NCI-H1048 (cell line): ENCODE measurements at places on chromosomes 16 and 17.

GRCh38 chr16:25177831-25178688 is 38.7 kb upstream of the AQP8 start:
- DNase-seq, result no peak

DNA sequence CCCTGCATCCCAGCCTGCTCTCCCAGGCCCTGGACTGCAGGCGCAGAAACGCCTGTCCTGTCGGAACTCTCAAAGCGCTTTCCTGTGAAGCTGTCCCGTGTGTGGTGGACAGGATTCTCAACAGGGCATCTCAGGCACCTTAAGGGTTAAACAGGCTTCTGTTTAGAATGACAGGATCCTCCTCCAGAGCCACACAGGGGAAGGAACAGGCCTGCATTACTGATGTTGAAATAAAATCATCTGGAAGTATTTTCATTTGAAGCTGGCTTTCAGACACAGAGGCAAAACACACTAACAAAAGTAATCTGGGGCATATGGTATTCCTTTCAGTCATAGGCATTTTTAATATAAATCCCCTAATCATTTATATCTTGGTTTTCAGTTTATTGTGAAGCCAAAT is 7.4 kb downstream of the HS3ST3A1 start:
- DNase-seq, result no peak

DNA sequence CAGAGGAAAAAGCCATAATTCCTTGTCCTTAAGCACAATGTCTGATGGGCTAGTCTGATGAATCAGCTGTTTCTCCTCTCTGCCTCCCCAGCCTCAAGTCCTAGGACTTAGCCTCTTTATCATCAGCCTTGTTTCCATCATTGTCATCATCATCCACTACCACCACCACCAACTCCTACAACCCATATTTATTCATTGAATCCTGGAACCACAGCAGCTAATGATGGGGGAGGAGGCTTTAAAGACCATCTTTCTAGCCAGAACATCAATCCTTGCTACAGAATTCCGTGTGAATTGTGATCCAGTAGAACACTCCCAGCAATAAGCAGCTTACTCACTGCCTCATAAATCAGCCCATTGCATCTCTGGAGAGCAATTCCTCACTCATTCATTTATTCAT is 97.6 kb upstream of the TMEM132E start:
- no peak for DNase-seq

- DNase-seq, result no peak
Observed at GRCh38 chr17:76104140-76104895, 731 bp upstream of the EXOC7 start.

DNA sequence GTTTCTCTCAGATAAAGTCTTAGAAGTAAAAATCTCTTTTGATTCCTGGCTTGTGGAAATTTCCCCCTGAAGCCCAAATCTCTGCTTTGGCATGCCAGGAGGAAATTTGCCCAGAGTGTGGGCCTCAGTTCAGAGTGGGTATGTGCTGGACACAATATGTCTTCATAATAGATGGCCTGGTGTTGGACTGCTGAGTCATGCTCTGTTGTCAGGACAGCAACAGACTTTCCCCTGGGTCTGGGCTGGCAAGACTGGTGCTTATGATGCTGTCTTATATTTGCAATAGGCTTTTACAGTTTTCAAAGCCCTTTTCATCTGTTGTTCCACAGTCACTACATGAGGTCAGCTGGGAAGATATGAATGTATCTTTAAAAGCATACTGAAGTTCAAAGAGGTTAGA is 57.0 kb downstream of the SHISA9 start:
- no peak for DNase-seq

DNA sequence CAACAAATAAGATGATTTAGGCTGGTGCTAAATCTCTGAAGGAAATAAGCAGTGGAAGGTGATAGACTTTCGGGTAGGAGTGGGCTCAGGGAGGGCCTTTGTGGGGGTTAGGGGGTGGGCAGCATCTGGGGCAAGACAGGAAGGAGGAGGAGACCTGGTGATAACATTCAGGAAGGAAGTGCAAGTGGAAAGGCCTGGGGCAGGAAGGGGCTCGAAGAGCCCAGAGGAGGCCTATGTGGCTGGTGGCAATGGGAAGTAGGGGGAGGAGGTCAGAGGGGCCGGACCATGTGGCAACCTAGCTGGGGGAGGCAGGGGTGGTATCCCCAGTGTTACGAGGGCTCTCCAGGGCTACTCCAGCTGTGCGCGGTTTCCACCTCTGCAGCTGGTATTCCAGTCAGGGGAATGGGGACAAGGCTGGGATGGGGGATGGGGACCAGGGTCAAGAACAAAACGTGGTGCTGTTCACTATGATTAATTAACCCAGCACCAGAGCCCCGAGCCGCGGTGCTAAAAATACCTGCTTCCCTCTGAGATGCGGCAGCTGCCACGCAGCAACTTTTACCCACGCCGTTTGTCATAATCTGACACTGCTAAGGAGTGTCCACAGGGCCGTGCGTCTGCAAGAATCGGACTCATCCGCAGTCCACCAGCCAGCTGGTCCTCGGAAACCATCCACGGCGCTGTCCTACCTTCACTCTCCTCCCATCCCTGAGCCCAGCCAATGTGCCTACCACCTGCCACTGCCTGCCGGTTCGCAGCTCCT is 5.2 kb upstream of the CCDC182 start:
- no peak for DNase-seq

GRCh38 chr16:4328782-4329775 is 13.2 kb downstream of the GLIS2 start:
- DNase-seq, result no peak

- DNase-seq, result no peak
Observed at GRCh38 chr17:67125417-67125816, 81.1 kb downstream of the CACNG1 start.

DNA sequence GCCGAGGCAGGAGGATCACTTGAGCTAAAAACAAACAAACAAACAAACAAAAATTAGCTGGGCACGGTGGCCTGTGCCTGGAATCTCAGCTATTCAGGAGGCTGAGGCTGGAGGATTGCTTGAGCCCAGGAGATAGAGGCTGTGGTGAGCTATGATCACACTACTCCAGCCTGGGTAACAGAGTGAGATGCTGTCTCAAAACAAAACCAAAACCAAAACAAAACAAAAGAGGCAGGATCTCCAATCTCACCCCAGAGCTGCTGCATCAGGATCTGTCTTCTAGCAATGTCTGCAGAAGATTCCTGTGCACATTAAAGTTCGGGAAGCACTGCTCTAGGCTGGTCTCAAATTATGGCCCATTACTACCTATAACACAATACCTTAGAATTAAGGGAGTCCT is 43.1 kb downstream of the MAP2K6 start:
- DNase-seq, result no peak

DNA sequence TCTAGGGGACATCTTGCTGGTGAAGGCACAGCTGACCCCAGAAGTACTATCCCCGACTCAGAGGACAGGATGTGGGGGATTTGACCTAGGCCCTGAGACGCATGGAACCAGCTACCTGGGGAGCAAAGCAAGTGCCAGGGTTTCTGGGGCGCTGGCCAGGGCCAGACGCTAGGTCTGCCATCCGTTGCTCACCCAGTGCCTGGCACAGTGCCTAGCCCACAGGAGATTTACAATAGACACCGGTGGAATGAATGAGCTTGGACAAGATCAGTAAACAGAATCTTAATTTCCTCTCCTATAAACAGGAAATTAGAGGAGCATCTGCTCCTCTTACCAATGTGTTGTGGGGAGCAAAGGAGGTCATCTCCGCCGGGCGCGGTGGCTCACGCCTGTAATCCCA is 5.0 kb downstream of the RPRML start:
- DNase-seq, result no peak

- no peak for DNase-seq
Observed at GRCh38 chr16:58882292-58882691, 148.2 kb upstream of the GOT2 start.

- no peak for DNase-seq
Observed at GRCh38 chr16:51147776-51148677, 3.0 kb downstream of the SALL1 start.

DNA sequence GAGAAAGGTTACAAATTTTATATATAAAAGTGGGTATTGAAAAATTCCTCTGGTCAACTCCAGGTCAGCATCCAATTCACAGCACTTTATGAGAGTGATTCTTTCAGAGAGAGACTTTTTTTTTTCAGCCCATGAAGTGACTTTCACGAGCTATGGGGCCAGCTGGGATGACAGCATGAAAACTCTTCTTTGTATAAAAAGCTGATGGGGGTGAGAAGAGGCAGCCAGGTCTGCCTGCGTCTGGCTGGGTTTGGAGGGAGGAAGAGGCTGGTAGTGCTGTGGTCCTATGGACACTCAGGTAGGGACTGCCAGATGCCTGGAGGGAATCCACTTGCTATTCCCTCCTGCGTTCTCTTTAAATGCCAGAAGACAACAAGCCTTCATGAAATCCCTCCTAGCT is 250.6 kb downstream of the UTP18 start:
- DNase-seq, result no peak

DNA sequence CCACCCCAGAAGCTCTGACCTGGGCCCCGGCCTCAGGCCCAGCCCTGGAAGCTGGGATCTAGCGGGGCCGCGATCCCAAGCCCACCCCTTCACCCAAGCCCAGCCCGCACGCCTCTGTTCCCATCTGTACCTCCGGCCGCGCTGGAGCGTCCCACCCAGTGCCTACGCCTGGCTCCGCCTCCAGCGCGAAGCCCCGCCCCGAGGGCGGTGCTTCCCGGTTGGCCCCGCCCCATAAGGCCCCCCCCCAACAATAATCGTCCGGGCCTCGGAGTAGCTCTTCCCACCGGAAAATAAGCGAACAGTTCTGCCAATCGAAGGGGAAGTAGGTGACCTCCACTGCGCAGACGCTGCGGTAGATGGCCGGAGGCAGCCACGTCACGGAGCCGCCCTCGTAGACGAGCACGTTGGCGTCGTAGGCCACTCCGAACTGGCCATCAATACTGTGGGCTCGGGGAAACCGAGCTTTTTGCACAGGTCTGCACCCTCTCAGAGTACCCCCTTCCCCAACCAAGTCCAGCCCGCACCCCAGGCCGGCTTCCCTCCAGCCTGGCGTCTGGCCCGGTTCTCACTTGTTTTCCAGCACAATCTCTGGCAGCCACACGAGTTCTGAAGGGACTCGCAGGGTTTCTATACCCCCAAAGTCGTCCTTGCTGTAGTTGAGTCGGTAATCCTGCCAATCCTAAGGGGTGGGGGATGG is 1.1 kb downstream of the CHRNE start:
- no peak for DNase-seq

DNA sequence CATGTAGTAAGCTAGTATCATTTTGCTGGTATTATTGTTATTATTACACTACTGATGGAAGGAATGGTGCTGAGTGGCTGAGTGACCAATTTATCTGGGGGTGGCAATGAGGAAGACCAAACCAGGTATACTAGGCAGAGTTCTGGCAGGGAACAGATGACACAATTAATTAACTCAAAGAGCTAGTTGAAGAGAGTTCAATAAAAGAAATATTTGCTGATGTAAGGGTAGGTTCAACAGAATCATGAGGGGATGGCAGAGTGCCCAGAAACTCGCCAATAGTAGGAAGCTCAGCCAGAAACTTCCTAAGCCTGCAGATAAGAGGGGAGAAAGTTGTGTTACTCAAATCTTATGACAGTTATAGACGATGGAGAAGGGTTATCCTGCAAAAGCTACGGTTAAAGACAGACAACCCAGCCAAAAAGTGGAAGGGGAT is 352.5 kb downstream of the KCNJ2 start:
- DNase-seq, result no peak

GRCh38 chr16:87052506-87052905 is 264.7 kb downstream of the C16orf95 start:
- no peak for DNase-seq

- DNase-seq, result no peak
Observed at GRCh38 chr17:78122216-78122930, 6.2 kb downstream of the TMC6 start.

- DNase-seq, result no peak
Observed at GRCh38 chr16:54434859-54435258, 148.3 kb upstream of the IRX3 start.

DNA sequence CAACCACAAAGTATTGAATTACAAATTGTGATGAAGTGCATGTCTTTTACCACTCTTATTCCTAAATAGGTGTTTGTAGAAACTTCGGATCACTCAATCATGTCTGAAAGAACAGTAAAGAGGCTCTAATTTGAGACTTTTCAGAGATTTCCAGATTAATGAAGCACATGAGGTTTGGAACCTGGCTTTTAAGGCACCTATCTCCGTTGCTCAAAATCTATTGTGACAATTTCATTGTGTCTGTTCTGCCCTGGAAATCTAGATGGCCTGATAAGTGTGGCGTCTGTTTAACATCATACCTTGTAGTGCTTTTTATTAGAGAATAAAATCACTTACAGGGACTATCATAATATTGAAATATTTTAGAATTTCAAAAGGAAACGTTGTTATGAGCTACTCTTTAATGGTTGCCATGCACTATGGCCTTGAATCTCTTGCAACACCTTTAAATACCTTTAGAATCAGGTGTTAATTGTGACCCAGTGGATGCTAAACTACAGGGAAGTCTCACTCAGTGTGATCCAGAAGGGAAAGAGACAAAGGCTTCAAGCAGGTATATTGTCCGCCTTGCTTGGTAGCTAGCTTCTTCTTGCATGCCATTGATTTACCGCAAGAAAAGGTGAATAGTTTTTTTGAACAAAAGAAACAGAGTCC is 210.3 kb downstream of the CNTNAP4 start:
- no peak for DNase-seq

DNA sequence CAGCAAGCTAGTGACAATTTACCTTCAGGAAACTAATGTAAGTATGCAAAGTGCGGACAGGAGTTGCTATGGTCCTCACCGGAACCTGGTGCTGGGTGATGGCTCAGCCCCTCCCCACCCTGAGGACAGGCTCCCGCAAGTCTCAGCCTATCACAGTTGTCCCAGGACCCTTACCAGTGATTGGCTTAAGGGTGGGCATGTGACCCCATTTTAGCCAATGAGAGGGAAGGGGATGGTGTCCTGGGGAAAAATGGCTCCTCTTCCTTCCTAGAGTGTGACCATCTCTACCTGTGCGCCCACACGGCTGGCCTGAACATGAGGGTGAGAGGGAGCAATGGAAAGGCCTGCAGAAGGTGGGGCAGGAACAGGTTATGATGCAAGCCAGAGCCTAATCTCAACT is 80.4 kb downstream of the C16orf78 start:
- no peak for DNase-seq

DNA sequence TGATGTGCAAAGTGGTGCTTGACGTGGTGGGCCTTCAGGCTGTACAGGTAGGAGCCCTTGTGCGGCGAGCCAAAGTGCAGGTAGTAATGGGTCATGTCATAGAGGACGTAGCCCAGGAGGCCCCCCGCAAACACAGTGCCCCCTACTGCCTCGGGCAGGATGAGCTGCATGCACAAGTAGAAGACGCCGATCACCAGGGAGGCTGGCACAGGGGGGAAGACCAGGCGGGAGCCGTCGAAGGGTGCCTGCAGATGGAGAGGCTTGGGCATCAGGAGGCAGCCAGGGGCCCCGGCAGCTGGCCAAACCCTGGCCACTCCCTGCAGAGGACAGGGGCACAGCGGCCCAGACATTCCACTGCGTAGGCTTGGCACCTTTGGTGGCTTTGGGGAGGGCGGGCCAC is 15.7 kb upstream of the MLKL start:
- no peak for DNase-seq

- DNase-seq, result no peak
Observed at GRCh38 chr17:49875685-49876084, 27.8 kb upstream of the TAC4 start.

GRCh38 chr17:26809033-26809432 is 484.9 kb upstream of the WSB1 start:
- DNase-seq, result no peak

GRCh38 chr16:79360267-79360666 is 240.3 kb downstream of the MAF start:
- no peak for DNase-seq

GRCh38 chr17:59776577-59776976 is 69.1 kb downstream of the VMP1 start:
- DNase-seq, result no peak
